ENCODE measurements at places on chromosomes 13 and 19.
A peak's percentile ranks its signal among the peaks of the same experiment; 100 is the strongest.

DNA sequence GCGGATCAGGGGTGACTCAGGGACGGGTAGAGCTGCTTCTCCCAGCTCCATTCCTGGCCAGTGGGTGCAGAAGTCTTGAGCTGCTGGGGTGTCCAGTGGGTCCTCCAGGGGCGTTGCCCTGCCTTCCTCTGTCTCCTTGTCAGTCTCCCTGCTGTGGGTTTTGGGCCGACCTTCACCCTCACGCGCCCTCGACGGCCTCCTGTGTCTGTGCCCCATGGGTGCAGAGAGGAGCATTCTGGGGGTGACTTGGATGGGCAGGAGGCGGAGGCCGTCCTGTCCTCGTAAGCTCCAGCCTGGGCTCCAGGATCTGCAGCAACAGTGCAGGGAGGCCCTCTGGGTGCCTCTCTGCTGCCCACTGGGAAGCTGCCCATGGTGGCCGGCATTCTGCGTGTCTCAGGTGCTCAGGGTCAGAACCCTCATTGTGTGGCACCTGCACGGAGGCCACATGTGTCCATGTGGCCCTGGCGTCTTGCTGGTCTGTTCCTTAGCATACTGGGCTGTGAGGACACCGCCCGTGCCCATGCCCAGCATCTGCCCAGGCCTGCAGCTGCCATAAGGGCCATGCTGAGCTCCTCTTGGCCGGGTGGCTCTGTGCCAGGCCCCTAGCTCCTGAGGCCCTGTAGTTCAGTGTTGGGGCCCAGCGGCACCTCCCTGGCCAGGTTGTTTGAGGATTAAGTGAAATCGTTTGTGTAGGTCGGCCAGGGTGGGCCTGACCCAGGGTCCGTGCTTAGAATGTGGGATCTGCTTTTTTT lies 17.3 kb downstream of the DOT1L start:
- DNase-seq: no peak

- no peak for DNase-seq
Measured at GRCh38 chr13:66974174-66974573, 256.0 kb downstream of the PCDH9 start.

- no peak for DNase-seq
Measured at GRCh38 chr13:85976242-85976641, 177.0 kb upstream of the SLITRK6 start.

DNA sequence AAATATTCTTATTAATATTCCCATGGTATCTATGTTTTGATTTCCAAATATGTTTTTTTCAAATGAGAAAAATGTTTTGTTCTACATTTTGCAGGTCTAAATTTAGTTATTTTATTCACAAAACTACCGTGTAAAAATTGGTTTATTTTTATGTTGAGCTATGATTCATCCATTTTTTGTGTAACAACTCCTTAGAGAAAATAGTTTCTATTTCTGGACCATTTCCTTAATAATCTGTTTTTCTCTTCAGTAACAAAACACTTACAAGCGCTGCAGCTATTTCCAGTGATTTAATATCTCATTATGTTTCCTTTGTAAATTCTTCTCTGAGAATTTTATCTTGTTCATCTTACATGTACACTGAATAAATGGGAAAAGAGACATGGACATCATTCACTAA lies 550.7 kb upstream of the SLITRK5 start:
- DNase-seq: no peak

GRCh38 chr19:49422407-49423070 lies 702 bp downstream of the PTH2 start:
- DNase-seq: peak; percentile 8

GRCh38 chr13:59635589-59635988 lies 528.1 kb downstream of the DIAPH3 start:
- DNase-seq: no peak

DNA sequence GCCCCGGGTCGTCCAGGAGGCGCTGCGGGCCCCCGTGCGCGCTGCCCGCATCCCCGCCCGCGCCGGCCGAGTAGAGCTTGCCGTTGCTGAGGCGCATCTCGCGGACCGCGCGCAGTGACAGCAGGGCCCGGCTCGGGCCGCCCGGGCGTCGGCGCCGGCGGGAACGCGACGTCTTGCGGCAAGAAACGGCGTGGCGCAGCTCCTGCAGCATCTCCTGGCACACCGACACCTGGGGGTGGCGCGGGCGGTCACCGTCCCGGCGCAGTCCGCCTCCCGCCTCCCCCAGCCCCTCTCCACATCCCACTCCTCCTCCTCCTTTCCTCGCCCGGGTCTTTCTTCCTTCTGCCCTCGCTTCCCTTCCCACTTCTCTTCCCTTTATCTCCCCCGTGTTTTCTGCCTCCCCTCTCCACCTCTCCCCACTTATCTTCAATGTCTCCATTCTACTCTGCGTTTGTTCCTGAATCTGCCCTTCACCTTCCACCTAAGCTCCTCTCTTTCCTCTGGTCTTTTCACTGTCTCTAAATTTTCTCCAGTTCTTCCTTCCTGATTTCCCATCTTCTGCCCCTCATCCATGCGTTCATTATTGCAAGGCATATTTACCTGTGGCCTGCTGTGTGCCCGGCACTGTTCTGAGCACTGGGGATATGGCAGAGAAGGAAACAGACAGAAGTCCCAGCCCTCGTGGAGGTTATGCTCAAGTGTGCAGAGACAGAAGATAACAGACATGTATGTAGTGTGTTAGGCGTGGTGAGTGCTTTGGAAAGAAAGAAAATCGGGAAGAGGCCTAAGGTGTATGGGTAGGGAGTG lies 5.2 kb upstream of the ATP1A3 start:
- no peak for DNase-seq

DNA sequence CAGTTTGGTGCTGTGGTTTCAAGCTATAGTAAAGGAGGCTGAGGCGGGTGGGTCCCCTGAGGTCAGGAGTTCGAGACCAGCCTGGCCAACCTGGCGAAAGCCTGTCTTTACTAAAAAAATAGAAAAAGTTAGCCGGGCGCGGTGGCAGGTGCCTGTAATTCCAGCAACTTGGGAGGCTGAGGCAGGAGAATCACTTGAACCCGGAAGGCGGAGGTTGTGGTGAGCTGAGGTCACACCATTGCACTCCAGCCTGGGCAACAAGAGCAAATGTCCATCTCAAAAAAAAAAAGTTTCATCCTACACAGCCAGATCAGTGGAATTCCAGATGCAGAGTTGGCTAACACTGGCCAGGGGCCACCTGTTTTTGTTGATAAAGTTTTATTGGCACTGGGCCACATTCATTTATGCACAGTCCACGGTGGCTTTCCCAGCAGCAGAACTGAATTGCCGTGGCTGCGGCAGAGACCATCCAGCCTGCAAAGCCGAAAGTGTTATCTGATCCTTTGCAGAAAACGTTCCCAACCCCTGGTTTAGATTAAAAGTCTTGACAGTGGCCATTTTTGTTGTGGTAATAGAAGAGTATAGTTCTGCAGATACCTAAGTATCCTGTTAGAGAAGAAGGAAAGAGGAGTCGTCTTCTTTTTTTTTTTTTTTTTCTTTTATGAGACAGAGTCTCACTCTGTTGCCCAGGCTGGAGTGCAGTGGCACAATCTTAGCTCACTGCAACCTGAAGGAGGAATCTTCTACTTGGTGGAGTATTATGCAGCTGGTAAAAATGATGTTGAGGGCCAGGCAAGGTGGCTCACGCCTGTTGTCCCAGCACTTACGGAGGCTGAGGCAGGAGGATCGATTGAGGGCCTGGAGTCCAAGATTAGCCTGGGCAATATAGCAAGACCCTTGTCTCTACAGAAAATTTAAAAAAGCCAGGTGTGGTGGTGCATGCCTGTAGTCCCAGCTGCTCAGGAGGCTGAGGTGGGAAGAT lies 8.7 kb downstream of the NCLN start:
- no peak for DNase-seq

- no peak for DNase-seq
Measured at GRCh38 chr19:5355693-5356092, 15.1 kb upstream of the PTPRS start.

DNA sequence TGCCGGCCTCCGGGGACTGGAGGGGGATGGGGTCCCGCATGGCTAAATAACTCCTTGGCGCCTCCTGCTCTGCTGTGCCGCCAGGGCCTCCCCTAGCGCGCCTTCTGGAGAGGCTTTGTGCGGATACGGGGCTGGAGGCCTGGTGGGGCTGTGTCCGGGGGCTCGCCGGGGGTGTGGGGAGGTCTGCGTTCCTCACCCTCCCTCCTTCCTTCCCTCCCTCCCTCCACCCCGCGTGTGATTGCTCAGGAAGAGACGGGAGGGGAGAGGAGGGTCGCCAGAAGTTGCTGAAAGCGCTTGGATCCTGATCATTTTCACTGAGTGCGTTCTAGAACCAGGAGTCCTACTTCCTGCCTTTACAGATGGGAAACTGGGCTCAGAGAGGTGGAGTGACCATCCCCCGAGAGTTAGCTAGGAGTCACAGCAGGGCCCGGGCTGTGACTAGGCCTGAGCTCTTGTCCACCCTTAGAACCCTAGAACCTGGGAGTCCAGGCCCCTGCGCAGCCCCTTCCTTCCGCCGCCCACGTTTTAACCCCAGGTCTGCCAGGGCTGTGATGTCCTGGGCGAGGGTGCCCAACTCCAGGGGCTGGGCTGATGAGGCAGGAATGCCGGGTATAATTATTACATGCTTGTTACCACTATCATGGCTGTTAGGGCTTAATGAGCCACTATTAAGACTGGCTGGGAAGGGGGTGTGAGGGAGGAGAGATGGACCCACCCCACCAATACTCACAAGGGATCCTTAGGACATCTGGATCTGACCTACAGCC lies 782 bp upstream of the JUND start:
- no peak for DNase-seq

DNA sequence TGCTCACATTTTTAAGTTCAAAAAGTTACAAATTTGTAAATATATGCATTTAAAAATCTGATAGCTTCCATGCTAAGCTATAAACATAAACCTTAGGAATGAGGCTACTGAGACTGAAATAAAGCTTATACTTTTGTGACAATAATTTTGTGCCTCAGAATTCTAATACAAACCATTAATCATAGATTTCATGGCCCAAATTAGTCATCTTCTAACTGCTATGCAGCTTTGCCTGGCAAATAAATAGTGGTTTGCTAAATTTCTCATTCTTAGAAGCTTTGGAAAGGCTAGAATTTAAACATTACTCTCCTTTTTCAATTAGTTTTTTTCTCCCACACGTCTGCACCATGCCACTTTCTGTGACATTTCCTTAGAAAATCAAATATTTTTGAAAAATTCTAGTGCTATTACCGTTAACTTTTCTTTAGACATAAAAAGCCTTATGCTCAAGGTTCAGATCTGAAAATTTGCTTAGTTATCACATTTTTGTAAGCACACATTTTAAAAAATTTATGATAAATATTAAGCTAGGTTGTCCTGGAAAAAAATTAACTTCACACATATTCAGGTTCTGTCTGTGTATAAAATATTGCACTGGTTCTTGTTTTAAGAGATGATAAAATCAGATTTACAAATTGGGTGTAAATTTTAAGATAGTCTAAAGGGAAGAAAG lies 46.9 kb downstream of the FNDC3A start:
- no peak for DNase-seq

- DNase-seq: no peak
Measured at GRCh38 chr13:80224468-80224867, 116.5 kb downstream of the SPRY2 start.

DNA sequence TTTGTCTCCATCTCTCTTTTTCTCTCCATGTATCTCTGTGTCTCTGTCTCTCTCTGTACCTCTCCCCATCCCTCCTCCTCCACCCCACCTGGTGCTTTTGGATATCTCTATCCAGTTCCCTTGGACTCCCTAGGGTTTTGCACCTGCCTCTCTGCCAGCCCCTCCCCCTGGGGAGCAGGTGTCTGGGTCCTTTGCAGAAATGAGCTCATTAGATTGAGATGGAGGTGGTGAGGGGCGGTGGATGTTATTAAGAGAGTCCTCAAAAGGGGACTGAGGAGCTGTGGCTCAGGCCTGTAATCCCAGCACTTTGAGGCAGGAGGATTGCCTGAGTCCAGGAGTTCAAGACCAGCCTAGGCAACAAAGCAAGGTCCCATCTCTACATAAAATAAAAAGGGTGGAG lies 2.1 kb downstream of the KCNN4 start:
- DNase-seq: no peak

DNA sequence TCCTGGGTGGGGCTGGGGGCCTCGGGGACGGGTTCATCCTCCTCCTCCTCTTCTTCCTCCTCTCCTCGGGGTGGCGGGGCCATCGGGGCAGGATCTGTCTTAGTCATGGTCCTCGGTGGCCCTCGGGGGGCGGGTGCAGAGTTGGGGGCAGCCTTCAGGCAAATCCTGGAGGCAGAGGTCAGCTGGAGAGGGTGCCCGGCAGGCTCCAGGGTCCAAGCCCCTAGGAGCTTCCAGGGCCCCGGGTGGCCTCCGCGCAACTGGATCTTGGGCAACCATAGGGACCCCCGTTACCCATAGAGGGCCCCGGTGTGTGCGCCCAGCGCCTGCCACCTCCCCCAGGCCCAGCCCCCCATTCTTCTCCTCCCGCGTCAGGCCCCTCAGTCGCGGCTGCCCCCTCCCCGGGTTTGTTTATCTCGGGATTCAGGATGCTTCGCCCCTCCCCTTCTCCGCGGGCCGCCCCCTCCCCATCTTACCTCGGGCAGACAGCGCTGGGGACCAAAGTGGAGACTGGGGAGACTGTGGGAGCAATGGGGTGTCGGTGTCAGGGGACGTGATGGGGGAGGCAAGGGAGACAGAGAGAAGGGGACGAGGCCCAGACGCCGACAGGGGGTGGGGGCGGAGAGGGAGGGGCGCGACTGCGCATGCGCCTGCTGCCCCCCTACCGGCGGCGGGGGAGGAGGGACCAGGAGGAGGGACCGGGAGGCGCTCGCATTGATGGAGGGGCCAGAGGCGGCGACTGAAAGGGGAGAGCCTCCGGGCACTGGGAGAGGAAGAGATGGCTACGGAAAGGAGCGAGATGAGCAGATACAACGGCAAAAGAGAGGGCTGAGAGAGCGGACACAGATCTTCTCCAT lies at the start of gene CLIP3:
Gene CLIP3, minus strand, starts transcription at position 623 of the 854 bp plus-strand sequence. Its CDS starts 516 bp downstream, at position 107.
- DNase-seq: peak; percentile 80

DNA sequence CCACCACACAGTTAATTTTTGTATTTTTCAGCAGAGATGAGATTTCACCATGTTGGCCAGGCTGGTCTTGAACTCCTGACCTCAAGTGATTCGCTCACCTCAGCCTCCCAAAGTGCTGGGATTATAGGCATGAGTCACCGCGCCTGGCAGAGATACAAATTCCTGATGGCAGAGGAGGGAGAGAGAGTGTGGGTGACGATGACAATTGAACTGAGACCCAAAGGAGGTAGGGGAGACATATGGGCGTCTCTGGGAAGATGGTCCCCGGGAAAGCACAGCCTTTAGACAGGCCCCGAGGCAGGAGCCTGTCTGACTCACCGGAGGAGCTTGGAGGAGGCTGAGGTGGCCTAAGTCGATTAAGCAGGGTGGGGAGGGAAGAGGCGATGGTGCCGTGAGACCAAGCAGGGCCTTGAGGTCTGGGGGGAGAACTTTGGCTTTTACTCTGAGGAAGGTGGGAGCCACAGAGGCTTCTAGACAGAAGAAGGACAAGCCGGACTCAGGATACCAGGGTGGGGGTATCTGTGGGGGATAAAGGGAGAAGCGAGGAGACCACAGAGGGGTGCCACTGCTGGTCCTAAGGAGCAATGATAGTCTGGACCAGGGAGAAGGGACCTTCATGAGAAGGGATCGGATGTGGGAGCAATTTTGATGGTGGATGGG lies 38.2 kb downstream of the ARRDC2 start:
- DNase-seq: no peak

DNA sequence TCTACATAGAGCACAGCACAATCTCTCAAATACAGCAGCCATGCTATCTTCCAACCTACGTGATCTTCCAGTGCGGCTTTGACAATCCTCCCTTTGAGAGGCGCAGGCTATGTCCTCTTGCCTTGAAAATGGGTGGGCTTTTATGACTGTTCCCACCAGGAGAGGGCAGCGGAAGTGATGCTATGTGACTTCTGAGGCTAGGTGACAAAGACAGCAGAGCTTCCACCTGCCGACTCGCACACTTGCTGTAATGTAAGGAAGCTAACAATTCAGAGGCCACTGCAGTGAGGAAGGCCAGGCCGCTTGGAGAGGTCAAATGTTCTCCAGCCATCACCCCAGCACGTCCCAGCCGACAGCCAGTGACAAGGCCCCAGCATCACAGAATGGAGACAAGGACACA lies 65.8 kb downstream of the MRPL57 start:
- DNase-seq: no peak

Measured in occipital lobe (tissue), 3 donors.